ENCODE measurements at places on chromosomes 4 and X.

- no peak for DNase-seq
Observed at GRCh38 chrX:143500751-143501150, 16.5 kb downstream of the SPANXN3 start.

GRCh38 chr4:26594778-26595177 is 10.9 kb downstream of the TBC1D19 start:
- DNase-seq = no peak

DNA sequence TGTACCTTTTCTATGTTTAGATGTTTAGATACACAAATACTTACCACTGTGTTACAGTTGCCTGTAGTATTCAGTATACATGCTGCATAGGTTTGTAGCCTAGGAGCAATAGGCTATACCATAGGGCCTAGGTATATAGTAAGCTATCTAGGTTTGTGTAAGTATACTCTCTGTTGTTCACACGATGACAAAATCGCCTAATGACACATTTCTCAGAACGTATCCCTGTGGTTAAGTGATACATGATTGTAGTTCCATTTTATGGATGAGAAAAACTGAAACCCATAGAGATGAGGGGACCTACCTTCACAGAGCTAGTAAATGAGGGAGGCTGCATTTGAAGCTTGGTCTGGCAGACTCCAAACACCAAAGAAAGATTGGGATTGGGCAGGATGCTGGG is 79.4 kb upstream of the EFNB1 start:
- DNase-seq = no peak

DNA sequence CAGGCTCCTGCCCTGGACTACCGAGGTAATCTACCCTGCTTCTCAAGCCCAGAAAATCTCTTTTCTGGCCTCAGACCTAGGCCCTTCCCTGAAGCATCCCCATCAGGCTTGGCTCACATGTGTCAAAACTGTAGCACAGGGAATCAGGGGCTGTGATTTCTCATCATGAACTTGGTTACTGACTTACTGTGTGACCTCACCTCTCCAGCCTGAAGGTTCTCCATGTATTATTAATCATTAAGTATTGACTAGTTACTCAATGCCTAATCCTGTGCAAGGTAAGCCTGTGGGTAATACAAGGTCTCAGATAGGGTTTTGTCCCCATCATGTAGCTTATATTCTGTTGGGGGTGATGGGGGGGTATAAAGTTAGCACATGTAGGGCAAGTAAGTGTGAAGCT is 6.8 kb downstream of the SRPX2 start:
- no peak for DNase-seq
